ENCODE measurements at places on chromosomes 5 and 9.

- DNase-seq: no peak
Observed at GRCh38 chr9:107600060-107600573, 110.5 kb upstream of the KLF4 start.

DNA sequence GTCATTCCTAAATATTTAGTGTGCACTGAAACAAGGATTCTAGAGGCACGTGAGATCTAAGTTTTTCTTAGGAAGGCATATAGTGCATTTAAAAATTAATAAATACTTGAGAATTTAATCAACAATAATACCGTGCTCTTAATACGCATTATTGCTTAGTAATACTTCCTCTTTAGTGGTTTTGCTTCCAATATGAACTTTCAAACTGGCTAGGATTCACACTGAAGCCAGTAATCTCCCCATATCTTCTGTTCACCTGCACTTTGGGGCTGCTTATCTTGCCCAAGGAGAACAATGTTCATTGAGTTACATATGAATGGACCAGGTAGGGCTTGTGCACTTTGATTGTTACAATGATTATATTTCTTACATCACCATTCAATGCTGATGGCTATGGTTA lies 180.5 kb upstream of the RIOK2 start:
- no peak for DNase-seq

DNA sequence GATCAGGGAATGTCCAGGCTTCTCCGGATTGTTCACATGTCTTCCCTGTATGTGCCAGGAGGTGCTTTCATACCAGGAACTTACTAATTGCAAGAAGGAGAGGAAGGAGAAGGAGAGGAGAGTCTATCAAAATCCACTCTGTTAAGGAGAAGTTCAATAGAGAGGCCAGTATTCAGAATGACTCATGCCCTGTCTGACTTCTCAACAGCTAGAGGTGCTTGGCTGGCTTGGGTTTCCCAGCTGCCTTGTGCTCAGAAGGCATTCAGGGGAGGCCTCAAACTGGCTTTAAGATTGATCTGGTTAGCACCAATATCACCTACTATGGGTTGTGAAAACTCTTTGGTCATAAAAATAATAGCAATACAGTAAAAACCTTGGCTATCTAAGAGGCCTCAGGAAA lies 167.9 kb upstream of the GLRA1 start:
- no peak for DNase-seq

- no peak for DNase-seq
Observed at GRCh38 chr5:39379693-39380092, 15.4 kb upstream of the C9 start.

GRCh38 chr5:102902135-102902448 lies 147.0 kb downstream of the PAM start:
- DNase-seq: no peak

GRCh38 chr5:57277085-57277484 lies 103.2 kb downstream of the GPBP1 start:
- no peak for DNase-seq

GRCh38 chr9:124320062-124320973 lies 62.6 kb downstream of the NEK6 start:
- no peak for DNase-seq
